HAP-1 (cell line): ENCODE measurements at places on chromosomes 2 and 18.

- no peak for DNase-seq
These were observed 156.1 kb downstream of the ANTXR1 start for GRCh38 chr2:69168950-69169654.

DNA sequence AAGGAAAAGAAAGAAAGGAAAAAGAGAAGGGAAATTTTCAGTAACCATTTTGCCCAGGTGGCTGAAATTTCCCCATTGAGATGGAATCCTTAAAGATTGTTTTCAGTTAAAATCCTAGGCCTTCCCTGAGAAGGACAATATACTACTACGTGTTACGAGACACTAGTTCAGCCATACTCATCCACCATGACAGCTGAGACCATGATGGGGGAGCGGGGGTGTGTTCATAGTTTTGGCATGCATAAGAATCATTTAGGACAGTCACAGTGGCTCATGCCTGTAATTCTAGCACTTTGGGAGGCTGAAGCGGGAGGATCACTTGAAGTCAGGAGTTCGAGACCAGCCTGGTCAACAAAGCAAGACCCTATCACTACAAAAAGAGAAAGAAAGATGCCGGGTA, 28.0 kb downstream of the PLA2R1 start:
- no peak for DNase-seq

DNA sequence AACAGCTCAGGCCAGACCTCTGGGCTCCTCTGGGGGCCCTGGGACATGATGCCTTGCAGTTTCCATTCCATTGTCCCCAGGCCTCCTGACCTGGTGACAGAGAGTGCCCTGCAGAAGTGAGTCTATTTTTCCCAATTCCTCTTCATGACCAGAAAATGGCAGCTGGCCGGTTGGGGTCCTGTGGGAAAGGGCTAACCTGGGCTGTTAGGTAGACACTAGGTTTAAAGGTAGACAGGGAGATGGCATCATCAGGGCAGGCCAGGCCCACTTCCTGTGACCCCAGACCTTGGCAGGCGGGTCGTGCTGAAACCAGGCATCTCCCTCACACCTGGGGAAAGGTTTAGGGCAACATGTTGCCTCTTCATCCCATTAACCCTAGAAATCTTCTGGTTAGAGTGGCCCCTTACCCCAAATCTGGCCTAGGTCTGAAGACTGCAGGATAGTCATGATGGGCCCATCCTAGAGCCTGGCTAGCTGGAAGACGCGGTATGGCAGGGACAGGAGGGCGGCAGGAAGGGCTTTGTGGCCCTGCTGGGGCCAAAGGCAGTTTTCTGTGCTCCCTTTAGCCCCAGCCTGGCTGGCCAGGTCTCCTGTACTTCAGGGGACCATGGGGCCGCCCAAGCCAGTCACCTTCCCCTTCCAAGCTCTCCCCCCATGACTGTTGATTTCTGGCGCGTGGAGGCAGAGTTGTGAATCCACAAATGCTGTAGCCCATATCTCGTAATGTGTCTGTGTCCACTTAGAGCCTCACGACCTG, 10.1 kb downstream of the POMC start:
- DNase-seq = no peak

GRCh38 chr2:222897898-222898297, 37.1 kb downstream of the ACSL3 start:
- DNase-seq = no peak

- no peak for DNase-seq
These were observed 148.7 kb upstream of the DOCK10 start for GRCh38 chr2:225190987-225191386.
